Astrocyte (in vitro differentiated cells and primary cell): ENCODE measurements at places on chromosomes 13 and 19.

- DNase-seq, result no peak
These were observed 5.6 kb downstream of the RASL11A start for GRCh38 chr13:27276188-27276587.

DNA sequence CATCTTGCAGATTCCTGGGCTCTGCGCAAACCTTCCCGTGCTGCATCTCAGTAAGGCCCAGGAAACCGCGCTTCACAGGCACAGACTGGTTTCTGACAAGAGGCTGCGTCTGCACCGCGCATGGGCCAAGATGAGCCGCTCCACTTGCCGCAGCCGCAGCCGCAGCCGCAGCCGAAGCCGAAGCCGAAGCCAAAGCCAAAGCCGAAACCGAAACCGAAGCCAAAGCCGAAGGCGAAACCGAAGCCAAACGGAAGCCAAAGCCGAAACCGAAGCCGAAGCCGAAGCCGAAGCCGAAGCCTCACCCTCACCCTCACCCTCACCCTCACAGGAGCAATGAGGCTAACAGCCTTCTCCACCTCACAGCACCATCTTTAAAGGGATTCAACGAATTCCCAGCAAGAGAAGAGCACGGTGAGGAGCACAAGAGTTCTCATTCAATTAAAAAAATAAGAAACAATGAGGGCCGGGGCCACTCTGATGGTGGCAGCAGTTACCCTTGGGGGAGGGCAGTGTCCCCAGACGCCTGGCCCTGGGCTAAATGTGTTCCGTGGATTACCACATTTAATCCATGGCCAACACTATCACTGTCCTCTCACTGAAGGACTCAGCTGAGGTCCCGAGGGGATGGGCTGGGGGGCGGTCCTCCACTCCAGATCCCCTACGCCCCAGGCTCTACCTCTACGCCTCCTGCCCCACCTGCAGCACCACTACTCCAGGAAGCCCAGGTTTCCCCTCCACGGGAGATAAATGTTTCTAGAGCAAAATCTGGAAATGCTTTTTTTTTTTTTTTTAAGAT is 29.1 kb downstream of the ZNF787 start:
- DNase-seq, result no peak

DNA sequence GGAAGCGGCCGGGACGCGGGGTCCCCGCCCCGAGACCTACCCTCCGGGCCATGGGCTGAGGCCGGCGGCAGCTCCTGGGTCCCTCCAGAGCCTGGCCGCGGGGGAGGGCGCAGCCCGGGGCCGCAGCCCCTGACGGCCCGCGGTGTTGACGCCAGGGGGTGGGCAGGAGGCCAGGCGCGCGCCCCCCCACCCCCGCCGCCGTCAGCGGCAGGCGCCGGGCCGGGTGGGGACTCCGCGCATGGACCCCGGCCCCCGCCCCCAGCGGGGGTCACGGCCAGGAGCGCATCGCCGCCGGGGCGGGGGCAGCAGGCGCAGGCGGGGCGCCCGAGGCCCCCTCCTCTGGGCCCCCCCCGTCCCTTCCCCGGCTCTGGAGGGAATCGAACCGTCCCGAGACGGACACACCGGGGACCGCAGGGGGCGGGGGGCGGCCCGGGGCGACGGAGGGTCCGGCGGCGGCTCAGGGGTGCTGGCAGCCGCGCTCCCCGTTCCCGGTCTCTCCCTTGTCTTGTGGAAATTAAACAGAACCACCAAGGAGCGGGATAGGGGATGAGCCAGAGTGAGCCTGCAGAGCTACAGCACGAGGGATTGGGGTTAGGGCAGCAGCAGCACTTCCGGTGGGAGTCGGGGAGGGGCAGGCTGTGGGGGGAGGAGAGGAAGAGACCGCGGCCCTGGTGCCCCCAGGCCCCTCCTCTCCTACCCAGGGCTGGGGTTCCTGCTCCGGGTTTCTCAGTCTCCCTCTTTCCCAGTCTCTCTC is at the start of gene MEIS3:
Gene MEIS3 (minus strand): TSS at position 498 of the 754 bp plus-strand sequence. CDS start 446 bp downstream, at position 52.
- DNase-seq, result no peak

DNA sequence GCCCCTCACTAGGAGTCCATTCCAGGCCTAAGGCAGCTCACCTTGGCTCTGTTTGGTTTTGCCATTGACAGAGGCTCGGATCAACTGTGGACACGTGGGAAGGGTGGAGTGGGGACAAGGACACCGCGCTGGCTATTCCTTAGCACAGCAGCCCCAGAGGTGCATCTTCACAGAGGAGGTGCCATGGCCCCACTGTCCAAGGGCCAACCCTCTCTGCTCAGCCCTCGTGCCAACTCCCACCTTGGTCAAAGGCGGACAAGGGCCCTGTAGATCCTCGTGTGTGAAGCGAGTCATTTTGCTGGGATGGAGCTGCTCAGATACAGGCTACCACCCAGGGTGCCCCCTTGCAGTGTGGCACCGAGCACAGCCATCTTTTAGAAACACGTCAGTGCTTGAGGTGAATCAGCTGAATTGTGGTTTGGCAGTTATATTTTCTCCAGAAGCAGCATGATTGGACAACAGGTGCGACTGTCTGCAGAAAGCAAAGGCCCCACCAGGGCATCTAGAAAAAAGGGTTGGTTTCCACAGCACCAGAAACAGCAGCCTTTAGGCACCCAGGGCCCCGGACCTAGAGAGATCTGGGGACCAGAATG is 192.1 kb upstream of the GPR12 start:
- no peak for DNase-seq

DNA sequence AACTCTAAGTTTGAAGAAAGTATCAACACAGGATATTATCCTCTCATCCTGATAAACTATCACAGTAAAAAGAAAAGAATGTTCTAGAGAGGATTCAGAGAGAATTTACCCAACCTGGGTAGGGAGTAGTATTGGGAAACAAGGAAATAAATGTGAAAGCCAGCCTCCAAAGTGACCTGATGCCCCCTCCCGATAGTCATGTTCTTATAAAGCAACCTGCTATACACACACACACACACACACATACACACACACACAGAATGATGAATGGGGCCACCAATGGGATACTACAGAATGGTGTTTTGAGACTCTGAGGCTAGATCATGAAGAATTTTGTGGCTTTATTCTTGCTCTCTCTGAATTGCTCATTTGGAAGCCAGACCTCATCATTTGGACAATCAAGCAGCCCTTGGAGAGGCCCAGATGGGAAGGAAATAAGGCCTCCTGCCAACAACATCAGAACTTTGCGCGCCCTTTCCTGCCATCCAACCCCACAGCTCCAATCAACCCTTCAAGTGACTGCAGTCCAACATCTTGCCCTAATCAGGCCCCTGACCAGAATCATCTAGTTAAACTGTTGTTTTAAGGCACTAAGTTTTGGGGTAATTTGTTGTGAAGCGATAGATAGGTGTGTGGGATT is 807.9 kb upstream of the ARGLU1 start:
- peak; percentile 11 for DNase-seq

GRCh38 chr13:91467236-91467635 is 68.8 kb downstream of the GPC5 start:
- DNase-seq, result no peak

DNA sequence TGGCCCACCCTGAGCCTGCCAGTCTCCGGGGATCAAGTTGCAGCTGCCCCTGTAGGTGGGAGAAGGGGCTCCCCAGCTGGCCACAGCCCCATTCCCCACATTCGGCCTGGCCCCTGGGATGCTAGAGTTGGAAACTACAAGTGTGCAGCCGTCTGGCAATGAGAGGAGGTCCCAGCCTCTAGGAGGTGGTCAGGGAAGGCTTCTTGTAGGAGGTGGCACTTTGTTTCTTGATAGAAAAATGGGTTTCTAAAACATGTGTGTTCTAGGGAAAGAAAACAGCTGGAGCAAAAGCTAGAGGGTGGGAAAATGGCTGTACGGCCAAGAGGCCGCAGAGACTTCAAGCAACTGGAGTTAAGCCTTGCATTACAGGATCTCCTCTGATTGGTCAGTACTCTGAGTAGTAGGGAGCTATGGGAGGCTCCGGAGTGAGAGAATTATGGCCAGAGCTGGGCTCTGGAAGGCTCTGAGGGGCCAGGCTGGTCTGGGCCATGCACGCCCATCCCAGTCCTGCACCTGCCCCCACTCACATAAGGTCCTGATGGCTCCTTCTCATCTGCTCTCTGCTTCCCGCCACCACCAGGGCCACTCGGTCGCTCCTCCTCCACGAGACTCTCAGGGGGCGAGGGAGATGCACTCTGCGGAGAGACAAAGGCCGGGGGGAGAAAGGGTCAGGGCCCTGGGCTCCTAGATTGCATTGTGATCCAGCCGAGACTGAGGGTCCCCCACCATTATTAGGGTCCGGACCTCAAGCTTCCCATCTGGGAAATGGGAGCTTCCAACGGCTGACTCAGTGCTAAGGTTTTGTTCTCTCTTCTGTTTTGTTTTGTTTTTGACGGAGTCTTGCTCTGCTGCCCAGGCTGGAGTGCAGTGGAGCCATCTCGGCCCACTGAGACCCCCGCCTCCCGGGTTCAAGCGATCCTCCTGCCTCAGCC is 13.7 kb downstream of the TLE2 start:
- DNase-seq, result no peak

DNA sequence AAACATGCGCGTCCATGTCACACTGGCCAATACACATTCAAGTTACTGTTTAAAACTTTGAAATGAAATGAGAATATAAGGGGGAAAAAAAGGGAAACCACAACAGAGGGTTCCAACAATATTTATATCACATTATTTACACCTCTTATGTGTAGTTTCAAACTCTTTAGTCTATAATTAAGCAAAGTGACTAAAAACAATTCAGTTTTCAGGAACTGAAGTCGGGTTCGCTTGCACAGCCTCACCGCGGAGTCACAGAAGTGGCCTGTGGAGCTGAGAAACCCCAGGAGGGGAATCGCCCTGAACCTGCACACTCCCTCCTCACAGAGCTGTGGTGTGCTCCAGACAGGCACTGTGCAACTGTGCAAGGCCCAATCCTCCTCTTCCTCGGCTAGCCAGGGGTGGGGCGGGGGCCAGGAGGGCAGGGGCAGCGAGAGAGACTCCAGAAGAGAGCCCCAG is 75.9 kb downstream of the STK24 start:
- no peak for DNase-seq

- DNase-seq, result no peak
These were observed 156.0 kb downstream of the KCTD12 start for GRCh38 chr13:76730220-76730619.

- DNase-seq, result no peak
These were observed 520 bp downstream of the ZNF600 start for GRCh38 chr19:52786078-52786463.

GRCh38 chr13:36979361-36980050 is 19.6 kb downstream of the ALG5 start:
- peak; percentile 31 for DNase-seq

DNA sequence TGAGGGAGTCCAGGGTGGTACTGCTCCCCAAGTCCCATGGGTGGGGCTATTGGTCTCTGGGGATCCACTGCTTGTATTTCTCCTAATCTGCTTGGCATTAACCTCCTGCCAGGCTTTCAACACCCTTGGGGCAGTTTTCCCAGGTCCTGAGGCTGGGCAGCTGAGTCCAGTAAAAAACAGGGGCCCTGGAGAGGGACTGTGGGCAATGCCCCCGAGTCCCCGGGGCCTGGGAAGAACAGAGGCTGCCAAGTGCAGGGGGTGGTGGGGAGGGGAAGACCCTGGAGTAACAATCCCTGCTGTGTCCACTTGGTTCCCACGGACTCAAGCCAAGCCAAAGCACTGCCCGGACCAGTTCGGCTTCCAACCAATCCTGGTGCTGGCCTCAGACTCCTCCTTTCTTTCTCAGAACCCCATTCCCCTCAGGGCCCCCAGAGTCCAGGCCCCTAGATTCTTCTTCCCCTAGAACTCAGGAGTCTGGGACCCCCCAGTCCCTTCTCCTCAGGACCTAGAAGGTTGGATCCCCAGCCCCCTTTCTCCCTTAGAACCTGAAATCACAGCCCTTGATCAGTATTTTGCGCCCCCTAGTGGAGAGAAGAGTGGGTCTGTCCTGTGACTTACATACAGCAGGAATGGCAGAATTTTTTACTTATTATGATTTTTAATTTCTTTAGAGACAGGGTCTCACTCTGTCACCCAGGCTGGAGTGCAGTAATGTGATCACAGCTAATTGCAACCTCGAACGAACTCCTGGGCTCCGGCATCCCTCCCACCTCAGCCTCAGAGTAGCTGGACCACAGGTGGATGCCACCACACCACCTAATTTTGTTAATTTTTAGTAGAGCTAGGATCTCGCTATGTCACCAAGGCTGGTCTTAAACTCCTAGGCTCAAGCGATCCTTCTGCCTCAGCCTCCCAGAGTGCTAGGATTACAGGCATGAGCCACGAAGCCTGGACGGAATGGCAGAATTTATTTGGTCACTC is 3.7 kb upstream of the CLPTM1 start:
- peak; percentile 52 for DNase-seq

DNA sequence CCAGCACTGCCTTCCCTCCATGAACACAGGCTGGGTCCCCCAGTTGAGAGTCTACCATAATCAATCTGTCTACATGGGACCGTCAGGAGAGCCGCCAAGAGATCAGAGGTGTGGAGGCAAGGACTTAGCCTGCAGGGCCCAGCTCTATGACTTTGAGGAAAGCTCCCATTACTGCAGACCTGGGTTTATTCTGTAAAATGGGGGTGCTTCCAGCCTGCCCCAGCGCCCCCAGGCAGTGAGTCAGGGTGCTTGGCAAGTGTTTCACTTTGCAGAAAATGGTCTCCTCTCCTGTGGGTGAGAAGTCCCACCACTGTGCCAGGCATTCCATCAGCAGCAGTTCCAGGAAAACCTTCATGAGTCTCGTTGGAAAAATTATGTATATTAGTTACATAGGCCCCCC is 75.5 kb upstream of the VSTM2B start:
- no peak for DNase-seq

DNA sequence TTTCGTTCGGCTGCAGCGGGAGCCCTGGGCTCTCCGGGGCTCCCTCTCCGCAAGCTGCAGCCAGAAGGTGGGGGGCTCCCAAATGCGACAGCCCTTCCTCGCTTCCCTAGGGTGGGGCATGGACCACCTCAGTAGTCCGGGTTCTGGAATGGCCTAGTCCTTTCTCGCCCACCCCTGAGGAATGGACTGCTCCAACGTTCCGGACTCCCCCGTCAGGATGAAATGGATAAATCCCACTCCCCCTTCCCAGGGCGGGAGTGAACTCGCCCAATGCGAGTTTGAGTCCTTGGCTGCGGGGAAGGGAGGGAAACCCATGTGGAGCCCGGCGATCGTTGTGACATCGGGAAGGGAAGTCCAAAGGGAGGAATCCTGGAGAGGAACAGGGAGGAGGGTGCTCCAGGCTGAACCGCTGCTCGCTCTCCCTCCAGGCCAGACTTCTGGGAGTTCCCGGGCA is 5.5 kb downstream of the HRC start:
- peak; percentile 77 for DNase-seq

DNA sequence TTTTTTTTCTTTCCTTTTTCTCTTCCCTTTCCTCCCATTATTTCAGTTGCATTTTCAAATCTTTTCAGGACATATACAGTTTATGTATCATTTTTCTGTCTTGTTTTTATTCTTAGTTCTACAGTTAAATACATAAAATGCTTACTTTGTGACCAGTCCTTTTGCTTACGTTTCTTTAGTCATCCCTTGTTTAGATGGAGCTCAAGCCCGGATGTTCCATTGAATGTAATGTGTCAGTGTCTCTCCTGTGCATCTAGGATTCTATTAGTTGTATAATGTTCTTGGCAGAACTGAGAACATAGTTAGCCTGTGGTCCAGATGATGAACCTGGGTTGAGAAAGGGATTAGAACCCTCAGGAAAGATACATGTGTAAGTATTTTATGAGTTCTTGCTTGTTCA is 17.8 kb downstream of the WASF3 start:
- no peak for DNase-seq

- DNase-seq, result no peak
These were observed 21.5 kb upstream of the FOSB start for GRCh38 chr19:45446295-45446694.

- DNase-seq, result peak; percentile 100
These were observed 21.0 kb upstream of the GDF15 start for GRCh38 chr19:18364826-18365528.
